ENCODE measurements at places on chromosomes 5 and 9.
A peak's percentile ranks its signal among the peaks of the same experiment; 100 is the strongest.

GRCh38 chr5:150515446-150515845 lies 7.5 kb downstream of the NDST1 start:
- DNase-seq = no peak

DNA sequence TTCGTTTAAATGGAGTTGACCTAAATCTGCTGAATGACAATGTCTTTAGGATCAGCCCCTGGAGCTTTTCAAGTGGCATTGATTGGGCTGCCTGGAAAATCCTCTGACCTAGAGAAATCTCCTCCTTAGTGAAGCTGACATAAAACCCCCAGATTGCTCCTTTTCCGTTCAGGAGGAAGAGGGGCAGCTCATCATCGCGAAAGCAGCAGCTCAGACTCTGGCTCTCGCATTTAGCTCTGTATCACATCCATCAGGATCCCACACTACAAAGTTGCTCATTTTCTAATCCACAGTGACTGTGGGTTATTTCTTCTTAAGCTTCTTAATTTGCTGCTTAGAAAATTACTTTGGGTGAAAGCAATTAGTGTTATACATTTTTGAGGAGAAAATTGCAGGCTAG lies 373.7 kb downstream of the ENC1 start:
- no peak for DNase-seq

GRCh38 chr5:111935835-111936234 lies 178.8 kb upstream of the NREP start:
- DNase-seq = no peak

- no peak for DNase-seq
These were observed 25.0 kb upstream of the SLC9A3 start for GRCh38 chr5:549229-549628.

- no peak for DNase-seq
These were observed 66.0 kb upstream of the CXCL14 start for GRCh38 chr5:135644816-135645215.

GRCh38 chr5:79235634-79236361 lies at the start of gene JMY:
JMY (plus strand) TSS chr5:79236131; CDS start chr5:79236651, 520 bp downstream.
- peak; percentile 96 for DNase-seq

- peak; percentile 79 for DNase-seq
These were observed 2.5 kb downstream of the MGAT1 start for GRCh38 chr5:180799902-180800801.

- DNase-seq = no peak
These were observed 627.2 kb downstream of the IRX1 start for GRCh38 chr5:4222821-4223220.

DNA sequence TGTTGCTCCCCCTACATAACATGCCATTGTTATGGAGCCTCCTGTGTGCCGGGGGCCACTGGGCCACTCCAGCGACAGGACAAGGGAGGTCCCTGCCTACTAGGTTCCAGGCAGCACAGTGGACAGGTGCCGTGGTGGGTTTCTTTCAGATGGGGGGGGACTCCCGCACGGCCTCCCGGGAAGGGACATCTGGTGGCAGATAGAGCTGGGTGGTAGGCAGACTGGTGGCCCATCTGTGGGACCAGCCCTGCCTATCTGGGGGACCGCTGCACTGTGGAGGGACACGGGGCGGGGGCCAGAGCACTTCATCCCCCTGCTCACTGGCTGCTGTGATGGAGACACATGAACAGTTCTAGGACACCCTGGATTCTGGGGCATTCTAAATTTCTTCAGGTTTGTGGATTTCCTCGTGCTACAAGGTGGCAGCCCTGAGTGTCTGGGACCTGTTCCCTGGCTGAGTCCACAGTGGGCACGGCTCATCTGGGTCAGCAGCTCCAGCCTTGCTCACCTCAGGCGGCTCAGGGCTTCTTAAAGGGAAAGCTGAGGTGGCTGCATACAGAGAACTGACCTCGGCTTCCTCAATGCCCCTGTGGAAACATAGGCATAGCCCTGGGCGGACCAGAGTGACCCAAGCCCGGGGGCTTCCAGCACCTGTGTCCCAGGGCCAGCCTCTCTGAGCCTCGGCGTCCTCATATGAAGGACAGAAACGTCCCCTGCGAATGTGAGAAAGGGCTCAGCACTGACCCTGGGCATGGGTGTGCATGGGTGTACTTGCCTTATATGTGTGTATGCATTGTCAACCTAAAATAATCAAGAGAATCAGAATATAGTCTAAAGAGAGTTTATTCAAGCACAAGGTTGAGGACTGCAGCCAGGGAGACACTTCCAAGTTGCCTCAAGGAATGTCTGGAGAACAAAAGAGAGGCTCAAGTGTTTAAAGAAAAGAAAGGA lies 22.5 kb downstream of the FGD3 start:
- no peak for DNase-seq

- DNase-seq = no peak
These were observed 49.9 kb upstream of the KCNN2 start for GRCh38 chr5:114311968-114312367.

DNA sequence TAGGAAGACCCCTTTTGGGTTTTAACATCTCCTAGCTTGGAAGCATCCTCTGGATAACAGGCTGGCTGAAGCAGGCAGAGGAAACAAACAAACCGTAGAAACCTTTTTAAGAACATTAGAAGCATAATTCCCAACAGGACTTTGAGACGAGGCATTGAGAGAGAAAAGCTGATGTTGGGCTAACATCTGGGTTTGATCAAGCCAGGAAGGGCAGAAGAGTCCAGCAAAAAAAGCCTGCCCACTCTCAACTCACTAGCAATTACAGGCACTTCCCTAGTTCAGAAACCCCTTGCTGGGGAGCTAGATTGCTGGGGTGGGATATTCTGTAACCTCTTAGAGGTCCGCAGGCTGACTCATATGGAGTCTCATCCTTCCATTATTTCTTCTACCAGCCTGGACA lies 75.4 kb upstream of the CTNNA1 start:
- no peak for DNase-seq

- DNase-seq = no peak
These were observed 303.6 kb downstream of the PIK3R1 start for GRCh38 chr5:68519143-68519542.

DNA sequence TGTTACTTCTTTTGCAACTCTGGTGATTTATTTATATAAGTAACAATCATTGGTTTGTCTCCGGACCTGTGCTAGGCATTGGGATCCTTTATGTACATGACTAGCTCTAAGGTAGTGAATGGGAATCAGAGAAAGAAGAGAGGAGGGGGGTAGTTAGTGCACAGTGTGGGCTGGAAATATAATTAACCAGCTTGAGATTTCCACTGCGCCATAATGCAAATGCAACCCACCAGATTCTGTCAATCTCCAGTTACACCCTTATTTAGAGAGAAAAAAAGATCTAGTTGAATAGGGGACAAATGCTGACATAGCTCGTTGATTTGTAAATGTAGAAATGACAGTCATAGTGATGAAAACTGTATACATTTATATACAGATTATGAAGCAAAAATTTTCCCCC lies 342.2 kb upstream of the SLC30A5 start:
- DNase-seq = no peak

- no peak for DNase-seq
These were observed 183.7 kb downstream of the RGS3 start for GRCh38 chr9:113646946-113647914.
